ENCODE measurements at places on chromosomes 6 and 20. TPM values are rescaled to one million over a fixed set of nuclear protein-coding genes. Genes with fewer than 3 reads are reported as not detected.

Gene SSTR4
- total RNA-seq = not detected

Gene PERP
- total RNA-seq = 36.4 TPM

Gene C20orf144
- total RNA-seq = not detected

Gene ZSCAN16
- total RNA-seq = 2.5 TPM

Gene PLA2G7
- total RNA-seq = 0.48 TPM

Gene KIF13A
- 38.4 TPM for total RNA-seq

DNA sequence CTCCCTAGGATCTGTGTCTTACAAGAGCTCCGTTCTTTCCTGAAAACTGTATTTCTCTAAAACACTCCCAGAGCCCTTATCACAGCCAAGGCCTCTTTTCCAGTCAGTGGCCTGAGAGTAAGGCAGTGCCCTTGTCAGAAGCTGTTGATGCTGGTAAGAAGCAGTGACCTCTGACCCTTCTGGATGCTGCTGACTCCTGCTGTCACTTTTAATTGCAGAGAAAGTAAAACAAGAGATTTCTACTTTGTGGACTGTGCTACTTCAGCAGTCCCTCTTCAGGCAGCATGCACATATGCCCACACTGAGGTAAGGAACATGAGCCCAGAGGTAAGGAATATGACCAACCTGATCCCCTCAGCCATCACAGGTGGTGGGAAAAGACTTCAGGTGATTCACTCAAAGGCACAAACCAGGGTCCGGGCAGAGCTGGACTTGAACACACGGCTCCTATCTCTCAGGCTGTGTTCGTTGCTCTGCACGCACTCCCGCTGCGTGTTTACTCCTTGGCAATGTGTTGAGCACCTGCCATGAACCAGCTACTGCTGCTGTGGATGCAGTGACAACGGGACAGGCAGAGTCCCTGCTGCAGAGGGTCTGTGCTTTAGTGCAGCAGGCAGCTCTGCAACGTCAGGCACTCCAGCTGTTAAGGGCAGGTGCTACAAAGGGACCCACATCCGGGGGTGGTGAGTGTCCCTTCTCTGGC, 201.9 kb upstream of the CST7 start:
- no peak overlapping the region for H3K4me3 ChIP-seq
- no peaks in the 10 kb centered on the region for H3K27me3 ChIP-seq
- H3K36me3 ChIP-seq = no peaks in the 10 kb centered on the region
- no peak overlapping the region for H3K27ac ChIP-seq
- DNase-seq = no peak

- no peak overlapping the region for H3K4me3 ChIP-seq
- H3K36me3 ChIP-seq = no peaks in the 10 kb centered on the region
- DNase-seq = no peak
- H3K4me1 ChIP-seq = no peaks in the 10 kb centered on the region
- H3K27me3 ChIP-seq = peaks cover 2% of the 10 kb centered on the region
These were observed 19.0 kb upstream of the SNRPB2 start for GRCh38 chr20:16710781-16711180.

- no peaks in the 10 kb centered on the region for H3K36me3 ChIP-seq
- H3K27me3 ChIP-seq = no peaks in the 10 kb centered on the region
- no peak overlapping the region for H3K4me3 ChIP-seq
- no peak overlapping the region for H3K27ac ChIP-seq
- H3K4me1 ChIP-seq = peaks cover 8% of the 10 kb centered on the region
These were observed 2.9 kb downstream of the TNNC2 start for GRCh38 chr20:45823949-45824835.

GRCh38 chr20:57680131-57680716, 29.6 kb downstream of the PMEPA1 start:
- H3K4me3 ChIP-seq = no peak overlapping the region
- peaks cover 3% of the 10 kb centered on the region for H3K36me3 ChIP-seq
- H3K27me3 ChIP-seq = no peaks in the 10 kb centered on the region
- no peak overlapping the region for H3K27ac ChIP-seq
- H3K4me1 ChIP-seq = peaks cover 45% of the 10 kb centered on the region

DNA sequence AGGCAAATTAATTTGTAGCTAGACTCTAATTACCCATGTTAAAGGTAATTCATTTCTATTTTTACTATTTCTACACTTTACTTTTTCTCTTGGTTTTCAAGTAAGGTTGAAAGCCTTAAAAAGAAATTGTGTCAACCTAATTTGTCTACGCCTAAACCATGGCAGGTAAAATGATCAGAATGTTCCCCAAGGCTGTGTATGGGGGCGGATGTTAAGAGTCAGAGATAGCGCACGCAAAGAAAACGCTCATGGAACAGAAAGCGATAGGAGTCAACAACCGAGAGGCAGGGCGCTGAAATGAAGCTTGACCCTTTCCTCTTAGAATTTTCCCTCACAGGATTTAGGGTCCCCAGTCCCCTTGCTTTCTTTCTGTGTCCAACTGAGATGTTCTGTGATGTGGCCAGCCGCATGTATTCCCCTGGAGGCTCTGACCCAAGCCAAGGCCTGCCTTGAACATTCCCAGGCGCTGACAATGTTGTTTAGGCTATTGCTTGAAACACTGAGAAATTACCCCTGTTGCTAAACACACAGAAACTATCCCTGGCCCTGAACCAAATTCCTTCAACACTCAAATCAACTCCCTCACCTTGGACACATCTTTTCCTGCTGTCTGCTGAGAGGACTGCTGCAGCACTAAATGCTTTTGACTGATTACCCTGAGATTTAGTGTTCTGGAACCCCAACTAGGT, 10.9 kb downstream of the PSMB1 start:
- no peak overlapping the region for H3K4me3 ChIP-seq
- H3K27ac ChIP-seq = no peak overlapping the region
- DNase-seq = no peak
- peaks cover 84% of the 10 kb centered on the region for H3K36me3 ChIP-seq
- no peaks in the 10 kb centered on the region for H3K4me1 ChIP-seq
- H3K27me3 ChIP-seq = no peaks in the 10 kb centered on the region

DNA sequence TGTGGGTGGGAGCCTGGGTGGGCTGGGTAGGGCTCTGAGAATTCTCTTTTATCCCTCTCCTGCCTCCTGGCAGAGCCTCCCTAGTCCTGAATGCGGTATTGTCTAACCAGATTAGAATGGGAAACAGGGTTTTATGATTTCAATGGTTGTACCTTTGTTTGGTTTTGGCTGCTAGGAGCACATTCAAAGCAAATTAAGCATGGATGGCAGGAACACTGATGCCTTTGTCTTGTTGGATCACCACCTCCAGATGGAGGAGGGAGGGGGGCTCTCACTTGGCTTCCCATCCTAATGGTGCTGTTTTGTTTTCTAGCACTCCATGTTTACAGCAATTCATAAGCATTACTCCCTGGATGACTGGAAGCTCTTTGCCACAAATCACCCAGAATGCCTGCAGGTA, 11.6 kb downstream of the GMPR start:
- H3K4me1 ChIP-seq = peaks cover 1% of the 10 kb centered on the region
- no peaks in the 10 kb centered on the region for H3K27me3 ChIP-seq
- no peak for DNase-seq
- H3K4me3 ChIP-seq = no peak overlapping the region
- no peaks in the 10 kb centered on the region for H3K36me3 ChIP-seq

DNA sequence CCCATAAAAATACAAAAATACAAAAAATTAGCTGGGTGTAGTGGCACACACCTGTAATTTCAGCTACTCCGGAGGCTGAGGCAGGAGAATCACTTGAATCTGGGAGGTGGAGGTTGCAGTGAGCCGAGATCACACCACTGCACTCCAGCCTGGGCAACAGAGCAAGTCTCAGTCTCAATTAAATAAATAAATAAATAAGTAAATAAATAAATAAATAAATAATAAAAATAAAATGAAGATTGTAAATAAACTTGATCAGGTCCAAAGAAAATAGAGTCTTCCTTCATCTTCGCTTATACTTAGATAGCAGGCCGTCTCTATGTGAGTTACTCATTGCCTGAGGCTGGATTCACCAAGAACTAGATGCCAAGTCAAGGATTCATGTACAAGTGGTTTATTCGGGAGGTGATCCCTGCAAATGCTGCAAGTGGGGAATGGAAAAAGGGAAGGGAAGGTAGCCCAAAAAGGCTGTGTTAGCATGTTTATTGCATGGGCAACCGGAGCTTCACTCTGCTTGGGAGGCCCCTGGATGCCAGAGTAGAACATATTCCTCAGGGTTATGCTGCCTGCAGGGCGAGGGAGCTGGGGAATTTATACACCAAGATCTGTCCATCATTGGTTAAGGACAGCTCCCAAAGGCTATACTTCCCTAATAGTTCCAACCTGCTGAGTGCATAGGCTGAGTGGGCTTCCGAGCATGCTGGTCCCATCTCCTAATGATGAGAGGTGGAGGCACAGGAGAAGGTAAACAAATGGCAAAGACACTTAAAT, 16.3 kb downstream of the PRND start:
- no peaks in the 10 kb centered on the region for H3K4me1 ChIP-seq
- H3K27ac ChIP-seq = no peak overlapping the region
- H3K36me3 ChIP-seq = no peaks in the 10 kb centered on the region

DNA sequence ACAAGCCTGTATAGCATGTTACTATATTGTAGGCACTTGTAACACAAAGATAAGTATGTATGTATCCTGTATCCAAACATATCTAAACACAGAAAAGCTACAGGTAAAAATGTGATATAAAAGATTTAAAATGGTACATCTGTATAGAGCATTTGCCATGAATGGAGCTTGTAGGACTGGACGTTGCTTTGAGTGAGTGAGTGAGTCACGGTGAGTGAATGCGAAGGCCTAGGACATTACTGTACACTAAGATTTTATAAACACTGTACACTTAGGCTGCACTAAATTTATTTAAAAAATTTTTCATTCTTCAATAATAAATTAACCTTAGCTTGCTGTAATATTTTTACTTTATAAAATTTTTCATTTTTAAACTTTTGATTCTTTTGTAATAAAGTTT, 136.9 kb downstream of the NKAIN2 start:
- H3K36me3 ChIP-seq = no peaks in the 10 kb centered on the region
- H3K27ac ChIP-seq = no peak overlapping the region
- DNase-seq = peak; percentile 16
- no peak overlapping the region for H3K4me3 ChIP-seq
- H3K27me3 ChIP-seq = no peaks in the 10 kb centered on the region

- H3K4me1 ChIP-seq = no peaks in the 10 kb centered on the region
- H3K27ac ChIP-seq = no peak overlapping the region
- peak; percentile 66 for DNase-seq
- H3K4me3 ChIP-seq = no peak overlapping the region
- H3K27me3 ChIP-seq = no peaks in the 10 kb centered on the region
- no peaks in the 10 kb centered on the region for H3K36me3 ChIP-seq
These were observed 12.7 kb downstream of the SAYSD1 start for GRCh38 chr6:39102071-39102820.

DNA sequence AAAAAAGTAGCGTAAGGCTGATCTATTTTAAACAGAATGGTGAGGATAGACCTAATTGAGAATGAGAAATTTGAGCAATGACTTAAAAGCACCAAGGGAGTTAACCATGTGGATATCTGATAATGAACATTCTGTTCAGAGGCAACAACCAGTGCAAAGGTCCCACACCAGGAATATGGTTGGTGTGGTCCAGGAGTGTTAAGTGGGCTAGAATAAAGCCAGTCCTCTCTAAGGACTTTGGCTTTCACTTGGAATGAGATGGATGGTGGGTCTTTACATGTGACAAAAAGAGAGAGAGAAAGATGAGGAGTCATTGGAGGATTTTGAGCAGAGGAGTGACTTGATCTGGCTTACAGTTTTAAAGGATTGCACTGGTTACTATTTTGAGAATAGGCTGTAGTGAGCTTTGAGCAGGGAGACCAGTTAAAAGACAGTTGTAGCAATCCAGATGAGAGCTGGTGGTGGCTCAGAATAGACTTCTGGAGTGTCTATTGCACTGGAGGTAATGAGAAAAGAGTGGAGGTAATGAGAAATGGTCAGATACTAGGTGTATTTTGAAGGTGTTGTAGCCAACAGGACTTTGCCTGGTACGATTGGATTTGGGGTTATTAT, 89.8 kb downstream of the SCAF8 start:
- no peak overlapping the region for H3K4me3 ChIP-seq
- H3K27ac ChIP-seq = no peak overlapping the region

DNA sequence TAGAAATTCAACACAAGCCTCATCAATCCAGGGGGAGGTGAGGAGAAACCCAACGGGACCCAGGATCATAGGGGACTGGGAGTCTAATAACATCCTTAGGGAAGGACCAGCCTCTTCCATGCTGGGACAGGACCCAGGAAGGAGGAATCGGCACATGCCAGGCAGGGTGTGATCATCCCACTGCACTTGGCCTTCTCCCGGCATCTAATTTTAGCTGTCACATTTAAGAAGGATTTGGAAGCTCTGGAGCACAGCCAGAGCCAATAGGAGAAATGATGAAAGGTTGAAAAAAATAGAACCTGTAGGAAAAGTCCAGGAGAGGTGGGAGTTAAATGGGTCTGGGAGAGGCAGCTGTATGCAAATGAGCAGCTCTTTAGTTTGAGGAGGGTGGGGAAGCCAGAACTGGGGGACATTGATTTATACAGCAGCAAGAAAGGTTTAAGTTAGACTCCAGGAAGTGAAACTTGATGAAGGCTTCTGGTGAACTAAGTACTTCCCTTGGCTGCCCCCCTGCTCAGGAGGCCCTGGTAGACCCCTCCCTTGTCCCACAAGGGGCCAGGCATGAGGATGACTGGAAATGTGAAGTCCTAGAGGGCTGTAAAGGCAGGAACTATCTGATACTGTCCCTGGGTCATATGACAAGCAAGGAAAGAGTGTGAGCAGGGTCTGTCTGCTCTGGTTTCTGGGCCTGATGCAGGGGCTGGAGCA, 260.3 kb downstream of the LRFN2 start:
- H3K27ac ChIP-seq = no peak overlapping the region
- peaks cover 17% of the 10 kb centered on the region for H3K27me3 ChIP-seq
- no peak for DNase-seq
- no peaks in the 10 kb centered on the region for H3K36me3 ChIP-seq
- H3K4me3 ChIP-seq = no peak overlapping the region
- no peaks in the 10 kb centered on the region for H3K4me1 ChIP-seq

DNA sequence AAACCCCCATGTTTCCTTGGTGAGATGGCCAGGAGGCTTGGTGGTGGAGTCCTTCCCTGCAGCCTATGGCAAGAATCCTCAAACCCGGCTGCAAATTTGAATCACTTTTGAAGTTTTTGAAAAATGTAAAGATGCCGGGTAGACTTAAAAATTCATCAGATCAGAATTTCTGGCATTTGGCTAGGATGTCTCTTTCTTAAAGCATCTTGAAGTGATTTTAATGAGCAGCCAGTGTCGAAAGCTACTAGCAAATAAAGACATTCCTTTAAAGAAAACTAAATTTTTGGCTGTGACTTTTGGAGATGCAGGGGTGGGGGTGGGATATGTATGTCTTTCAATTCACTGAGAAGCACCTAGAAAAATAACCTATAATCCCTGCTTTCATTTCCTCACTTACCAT, 25.6 kb upstream of the NOX3 start:
- DNase-seq = peak; percentile 66
- H3K27me3 ChIP-seq = no peaks in the 10 kb centered on the region
- H3K4me3 ChIP-seq = no peak overlapping the region
- no peak overlapping the region for H3K27ac ChIP-seq
- H3K4me1 ChIP-seq = no peaks in the 10 kb centered on the region
- no peaks in the 10 kb centered on the region for H3K36me3 ChIP-seq

- no peak overlapping the region for H3K4me3 ChIP-seq
- no peak overlapping the region for H3K27ac ChIP-seq
- no peaks in the 10 kb centered on the region for H3K4me1 ChIP-seq
- DNase-seq = peak; percentile 2
These were observed 754.7 kb downstream of the DHX35 start for GRCh38 chr20:39716796-39717341.

GRCh38 chr6:169221264-169221663, 32.4 kb downstream of the THBS2 start:
- no peak for DNase-seq
- peaks cover 47% of the 10 kb centered on the region for H3K36me3 ChIP-seq
- H3K27me3 ChIP-seq = no peaks in the 10 kb centered on the region

Measured in astrocyte (in vitro differentiated cells and primary cell).